ENCODE measurements at places on chromosomes 6 and 20.

- DNase-seq: no peak
Observed at GRCh38 chr6:9933677-9934076, 481.2 kb downstream of the TFAP2A start.

DNA sequence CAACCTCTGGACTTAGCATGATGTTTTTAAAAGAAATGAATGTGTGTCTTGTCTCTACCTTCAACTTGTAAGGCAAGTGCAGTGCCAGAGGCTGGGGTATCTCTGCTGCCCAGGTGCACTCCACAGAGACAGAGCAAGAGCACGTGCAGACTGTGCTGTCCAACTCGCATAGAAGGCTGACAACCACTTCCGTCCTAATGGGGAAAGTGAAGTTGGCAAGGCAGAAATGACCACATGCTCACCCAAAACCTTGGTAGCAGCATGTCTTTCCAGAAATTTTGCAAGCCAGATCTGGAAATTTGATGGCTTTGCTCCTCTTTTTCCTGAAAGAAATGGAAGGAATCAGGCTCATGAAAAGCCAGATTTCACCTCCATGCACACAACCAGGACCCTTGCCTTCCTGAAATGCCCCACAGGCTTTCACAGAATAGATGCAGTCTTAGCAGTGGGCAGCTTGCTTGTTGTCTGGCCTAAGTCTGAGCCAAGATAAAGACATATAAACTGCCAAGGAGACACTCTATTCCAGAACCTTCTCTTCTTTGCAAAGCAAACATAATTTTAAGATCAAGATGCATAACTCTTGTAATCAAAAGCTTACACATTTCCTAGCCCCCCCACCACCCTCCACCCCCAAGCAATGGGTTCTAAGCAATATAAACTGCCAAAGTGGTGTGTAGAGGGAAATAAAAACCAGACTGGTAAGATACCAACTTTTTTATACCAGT, 26.8 kb downstream of the SLC22A3 start:
- no peak for DNase-seq

GRCh38 chr20:35663516-35664465, 909 bp downstream of the CPNE1 start:
- DNase-seq: peak; percentile 56

- no peak for DNase-seq
Observed at GRCh38 chr20:60024245-60024644, 66.0 kb downstream of the CDH26 start.

GRCh38 chr20:54848262-54848661, 372.9 kb downstream of the DOK5 start:
- no peak for DNase-seq

GRCh38 chr6:53313784-53314400, 34.9 kb downstream of the ELOVL5 start:
- DNase-seq: no peak

DNA sequence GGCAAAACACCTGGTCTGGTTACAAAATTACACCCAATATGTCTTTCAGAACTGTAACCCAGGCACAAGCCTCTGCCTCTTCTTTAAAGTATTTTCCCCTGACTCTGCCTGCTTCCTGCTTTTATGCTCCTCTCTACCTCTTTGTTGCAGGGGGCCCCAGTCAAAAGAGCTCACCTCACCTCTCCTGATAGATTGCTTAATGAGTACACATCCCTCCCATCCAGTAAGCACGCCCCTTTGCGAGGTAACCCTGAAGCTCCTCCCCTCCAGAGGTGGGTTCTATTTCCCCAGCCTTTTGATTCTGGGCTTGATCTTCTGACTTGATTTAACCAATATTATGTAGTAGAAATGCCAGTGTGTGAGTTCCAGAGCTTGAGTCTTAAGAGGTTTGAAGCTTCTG, 56.6 kb upstream of the EYA2 start:
- no peak for DNase-seq

DNA sequence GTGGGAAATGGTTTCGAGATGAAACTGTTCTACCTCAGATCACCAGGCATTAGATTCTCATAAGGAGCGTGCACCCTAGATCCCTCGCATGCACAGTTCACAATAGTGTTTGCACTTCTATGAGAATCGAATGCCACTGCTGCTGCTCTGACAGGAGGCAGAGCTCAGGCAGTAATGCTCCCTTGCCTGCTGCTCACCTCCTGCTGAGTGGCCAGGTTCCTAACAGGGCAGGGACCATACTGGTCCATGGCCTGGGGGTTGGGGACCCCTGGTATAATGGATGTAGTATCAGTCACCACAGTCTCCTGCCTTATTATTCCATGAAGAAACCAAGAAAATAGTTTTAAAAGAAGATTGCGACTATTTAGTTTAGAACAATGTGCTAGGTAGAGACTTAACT, 127.5 kb downstream of the BCKDHB start:
- DNase-seq: no peak

DNA sequence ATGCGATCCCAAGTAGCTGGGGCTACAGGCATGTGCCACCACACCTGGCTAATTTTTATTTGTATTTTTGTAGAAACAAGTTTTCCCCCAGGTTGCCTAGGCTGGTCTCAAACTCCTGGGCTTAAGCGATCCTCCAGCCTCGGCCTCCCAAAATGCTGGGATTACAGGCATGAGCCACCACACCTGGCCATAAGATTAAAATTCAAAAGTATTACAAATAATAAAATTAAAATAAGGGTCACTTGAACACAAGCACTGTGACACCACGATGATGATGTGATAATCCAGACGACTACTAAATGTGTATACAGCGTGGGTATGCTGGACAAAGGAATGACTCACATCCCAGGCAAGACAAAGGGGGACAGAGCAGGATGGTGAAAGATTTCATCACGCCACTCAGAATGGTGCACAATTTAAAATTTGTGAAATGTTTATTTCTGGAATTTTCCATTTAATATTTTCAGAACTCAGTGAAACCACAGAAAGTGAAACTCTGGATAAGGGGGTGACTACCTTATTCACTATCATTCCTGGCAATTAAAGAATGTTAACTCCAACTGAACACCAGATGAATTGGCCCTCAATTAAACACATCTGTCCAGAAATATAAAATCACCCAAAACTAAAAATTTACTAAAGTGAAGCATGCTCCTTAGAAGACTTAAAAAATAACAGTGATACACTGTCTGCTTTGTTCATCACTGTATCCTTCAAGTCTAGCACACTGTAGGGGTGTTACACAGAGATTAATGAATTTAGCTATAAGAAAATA, 13.1 kb downstream of the B4GALT5 start:
- no peak for DNase-seq
